ENCODE measurements at places on chromosomes 4 and X.

DNA sequence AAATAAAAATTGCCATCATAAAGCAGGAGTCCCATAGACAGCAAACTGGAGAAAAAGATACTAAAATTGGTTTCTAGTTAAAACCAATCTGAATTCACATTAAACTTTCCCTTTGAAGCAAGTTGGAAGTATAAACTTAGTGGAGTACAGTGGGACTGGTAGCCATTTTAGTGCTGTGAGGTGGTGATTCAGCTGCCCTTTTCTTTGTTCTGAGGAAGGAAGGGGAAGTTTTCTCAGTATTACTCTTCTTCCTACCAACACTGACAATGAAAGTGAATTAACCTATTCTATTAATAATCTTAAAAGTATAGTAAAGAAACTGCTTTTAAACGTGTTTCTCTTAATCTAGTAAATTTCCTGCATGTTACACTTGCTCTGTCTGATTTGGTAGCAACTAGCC lies 36.7 kb downstream of the SLC9A6 start:
- DNase-seq = no peak

DNA sequence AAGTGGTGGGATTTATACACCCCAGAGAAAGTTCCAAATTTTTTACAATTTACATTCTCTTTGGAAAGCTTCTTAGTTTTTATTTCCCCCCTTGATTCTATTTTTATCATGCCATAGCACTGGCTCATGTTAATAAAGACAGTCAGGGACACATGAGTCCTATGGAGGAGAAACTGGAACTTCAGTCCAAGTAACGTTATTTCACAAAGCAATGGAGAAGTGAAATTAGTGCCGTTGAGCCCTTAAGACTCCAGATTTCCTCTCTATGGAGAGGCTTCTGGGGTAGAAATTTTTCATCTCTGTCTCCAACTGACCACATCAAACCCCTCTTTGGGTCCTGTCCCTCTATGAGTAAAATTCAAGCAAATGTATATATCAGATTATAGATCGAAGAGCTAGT lies 12.8 kb upstream of the TASL start:
- DNase-seq = no peak

GRCh38 chr4:20137176-20137575 lies 114.5 kb upstream of the SLIT2 start:
- no peak for DNase-seq

- DNase-seq = no peak
These were observed 34.5 kb upstream of the RAB33B start for GRCh38 chr4:139419388-139419914.

GRCh38 chrX:134999469-134999868 lies 8.7 kb downstream of the SMIM10 start:
- no peak for DNase-seq

DNA sequence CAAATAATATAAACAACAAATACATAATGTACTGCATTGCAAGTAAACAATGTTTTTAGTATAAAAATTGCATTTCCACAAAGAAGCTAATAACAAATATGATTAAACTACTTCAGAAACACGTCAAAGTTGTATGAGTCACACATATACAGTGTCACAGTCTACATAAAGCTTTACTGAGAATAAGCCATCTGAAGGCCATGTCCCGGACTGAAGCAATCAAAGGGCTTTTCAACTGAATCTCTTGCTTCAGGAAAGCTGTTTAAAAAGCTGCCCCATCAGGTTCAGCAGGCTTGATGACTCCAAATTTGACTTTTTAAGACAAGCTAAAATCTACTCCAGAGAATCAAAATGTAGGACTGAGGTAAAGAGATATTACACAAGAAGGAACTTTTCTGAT lies 1476.8 kb downstream of the ADGRL3 start:
- no peak for DNase-seq

GRCh38 chr4:38684951-38685844 lies 21.2 kb downstream of the KLF3 start:
- DNase-seq = no peak

GRCh38 chrX:4670606-4671005 lies 957.2 kb upstream of the PRKX start:
- no peak for DNase-seq

DNA sequence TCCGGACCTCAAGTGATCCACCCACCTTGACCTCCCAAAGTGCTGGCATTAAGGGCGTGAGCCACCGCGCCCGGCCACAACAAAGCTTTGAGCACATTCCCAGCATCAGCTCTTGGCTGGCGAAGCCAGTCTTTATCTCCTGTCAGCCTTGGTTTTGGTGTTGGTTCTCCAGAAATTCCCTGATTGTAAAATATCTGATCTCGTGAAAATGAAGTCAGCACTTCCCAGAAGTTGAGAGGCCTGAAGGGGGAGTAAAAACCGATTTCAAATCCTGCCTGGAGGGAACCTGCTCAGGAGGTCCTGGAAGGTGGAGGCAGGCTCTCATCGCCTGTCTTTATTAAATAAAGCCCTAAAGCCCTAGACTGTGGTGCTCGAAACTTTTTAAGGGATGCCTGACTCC lies 33.6 kb downstream of the PTTG2 start:
- DNase-seq = no peak

DNA sequence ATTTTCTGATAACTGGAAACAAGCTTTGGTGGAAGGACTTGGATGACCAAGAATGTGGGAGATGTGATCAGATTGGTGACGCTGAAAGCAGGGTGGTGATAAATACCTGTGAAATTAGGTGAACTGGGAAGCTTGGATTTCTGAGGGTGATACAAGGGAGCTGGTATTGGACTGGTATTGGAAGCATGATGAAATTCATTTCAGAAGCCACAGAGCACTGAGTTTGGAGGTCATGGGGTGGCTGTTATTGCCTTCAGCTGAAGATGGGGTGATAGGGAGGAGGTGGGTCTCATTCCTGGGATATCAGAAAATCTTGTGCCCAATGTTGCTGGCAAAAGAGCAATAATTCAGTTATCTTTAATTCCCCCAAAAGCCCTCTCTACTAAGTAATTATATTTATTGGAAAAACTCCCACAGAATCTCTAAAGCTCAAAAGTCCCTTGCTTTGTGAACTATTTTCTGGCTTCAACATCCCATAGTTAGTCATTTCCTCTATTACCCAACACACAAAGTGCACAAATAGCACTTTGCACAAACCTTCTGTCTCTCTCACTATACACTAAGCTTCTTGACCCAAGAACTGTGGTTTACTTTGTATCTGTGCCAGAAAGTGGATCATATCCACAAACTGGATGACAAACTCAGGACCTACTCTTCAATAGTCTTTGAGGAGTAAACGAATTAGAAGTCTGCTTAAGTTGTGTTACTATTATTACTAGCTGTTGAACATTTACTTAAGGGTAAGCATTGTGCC lies 23.1 kb upstream of the CAMK2D start:
- peak; percentile 20 for DNase-seq

- DNase-seq = no peak
These were observed 59.8 kb downstream of the AGTR2 start for GRCh38 chrX:116230130-116230898.

GRCh38 chr4:88143504-88143903 lies 14.9 kb downstream of the ABCG2 start:
- peak; percentile 2 for DNase-seq

- no peak for DNase-seq
These were observed 325.9 kb downstream of the NR3C2 start for GRCh38 chr4:148116264-148116663.

GRCh38 chr4:143728166-143728565 lies 27.7 kb upstream of the FREM3 start:
- no peak for DNase-seq

GRCh38 chr4:17347445-17347844 lies 164.4 kb downstream of the QDPR start:
- no peak for DNase-seq

DNA sequence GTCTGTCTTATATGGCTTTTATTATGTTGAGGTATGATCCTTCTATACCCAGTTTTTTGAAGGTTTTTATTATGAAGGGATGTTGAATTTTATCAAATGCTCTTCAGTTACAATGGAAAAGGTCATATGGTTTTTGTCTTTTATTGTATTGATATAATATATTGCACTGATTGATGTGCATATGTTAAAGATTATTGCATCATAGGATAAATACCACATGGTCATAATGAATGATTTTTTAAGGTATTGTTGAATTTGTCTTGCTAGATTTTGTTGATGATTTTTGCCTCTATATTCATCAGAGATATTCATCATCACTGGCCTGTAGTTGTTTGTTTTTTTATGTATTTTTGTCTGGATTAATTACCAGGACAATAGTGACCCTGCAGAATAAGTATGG lies 339.2 kb upstream of the CT83 start:
- DNase-seq = no peak

GRCh38 chr4:101693842-101694398 lies 96.6 kb upstream of the BANK1 start:
- no peak for DNase-seq

- no peak for DNase-seq
These were observed 303.5 kb upstream of the ARSJ start for GRCh38 chr4:114282937-114283336.

- no peak for DNase-seq
These were observed 5.2 kb downstream of the TIFA start for GRCh38 chr4:112280386-112281056.

DNA sequence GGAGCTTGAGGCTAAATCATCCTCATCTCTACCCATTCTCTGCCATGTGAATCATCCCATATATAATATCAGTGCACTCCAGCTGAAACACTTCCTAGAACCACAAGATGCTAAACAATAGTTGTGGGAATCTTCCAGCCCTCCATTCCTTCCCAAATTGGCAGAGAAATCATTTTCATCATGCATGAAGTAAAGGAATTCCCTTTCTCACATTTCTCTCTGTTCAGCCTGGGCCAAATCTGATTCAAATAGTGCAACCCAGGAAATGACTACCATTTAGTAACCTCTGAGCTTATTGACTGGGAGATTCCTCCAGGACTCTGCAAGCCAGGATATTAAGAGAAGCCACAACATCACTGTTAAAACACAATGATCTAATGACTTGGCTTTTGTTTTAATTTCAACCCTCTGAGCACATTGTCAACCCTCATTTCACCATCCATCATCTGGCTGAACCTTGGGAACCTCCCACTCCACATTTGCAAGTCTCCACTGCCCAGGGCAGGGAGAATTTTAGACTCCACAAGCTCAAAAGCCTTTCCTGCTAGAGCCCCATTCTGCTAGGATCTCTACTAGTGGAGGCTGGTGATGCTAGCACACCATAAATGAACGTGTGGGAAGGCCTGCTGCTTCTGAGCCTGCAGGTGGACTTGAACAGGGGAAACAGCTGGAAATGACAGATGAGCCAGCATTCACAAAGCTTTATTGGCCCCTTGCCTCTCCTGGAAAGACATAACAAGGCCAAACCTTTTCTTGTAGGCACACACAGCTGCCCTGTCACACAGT lies 133.9 kb downstream of the TET2 start:
- no peak for DNase-seq

DNA sequence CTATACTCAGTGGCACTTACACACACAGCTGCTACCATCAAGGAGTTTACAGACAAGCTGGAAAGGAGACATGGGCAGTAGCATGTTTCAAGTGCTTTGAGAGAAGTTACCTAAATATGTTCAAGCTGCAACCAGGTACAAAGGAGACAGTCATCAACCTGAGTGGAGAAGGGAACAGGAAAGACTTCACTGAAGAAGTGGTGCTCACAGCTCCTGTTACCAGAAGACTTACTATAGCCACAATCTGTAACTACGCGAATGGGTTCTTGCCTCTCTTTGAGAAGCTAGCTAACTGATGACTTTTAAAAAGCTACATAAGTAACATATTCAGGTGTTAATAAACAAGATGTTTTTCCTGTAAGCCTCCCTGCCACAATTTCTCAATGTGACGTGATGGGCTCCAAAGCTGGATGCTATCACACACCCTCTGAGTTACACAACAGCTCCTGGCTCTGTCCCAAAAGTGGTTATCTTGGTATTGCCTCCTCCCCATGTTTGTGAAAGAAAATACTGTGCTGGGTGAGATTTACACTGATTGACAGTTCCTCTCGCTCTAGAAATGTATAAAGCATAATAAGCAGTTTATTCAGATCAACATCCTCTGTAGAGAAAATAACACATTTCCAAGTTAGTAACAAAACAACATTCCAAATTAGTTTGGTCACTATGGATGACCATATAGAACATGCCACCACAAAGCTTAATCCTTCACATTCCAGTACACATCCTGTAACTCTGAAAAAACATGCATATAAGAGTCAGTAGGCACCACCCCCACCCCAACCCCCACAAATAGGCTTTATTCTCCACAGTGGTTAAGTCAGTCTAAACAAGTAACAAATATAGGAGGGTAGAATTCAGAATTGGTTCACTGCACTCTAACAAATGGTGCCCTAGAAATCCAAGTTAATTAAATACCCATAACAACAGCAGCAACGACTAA lies 81.8 kb downstream of the FRYL start:
- DNase-seq = peak; percentile 99

DNA sequence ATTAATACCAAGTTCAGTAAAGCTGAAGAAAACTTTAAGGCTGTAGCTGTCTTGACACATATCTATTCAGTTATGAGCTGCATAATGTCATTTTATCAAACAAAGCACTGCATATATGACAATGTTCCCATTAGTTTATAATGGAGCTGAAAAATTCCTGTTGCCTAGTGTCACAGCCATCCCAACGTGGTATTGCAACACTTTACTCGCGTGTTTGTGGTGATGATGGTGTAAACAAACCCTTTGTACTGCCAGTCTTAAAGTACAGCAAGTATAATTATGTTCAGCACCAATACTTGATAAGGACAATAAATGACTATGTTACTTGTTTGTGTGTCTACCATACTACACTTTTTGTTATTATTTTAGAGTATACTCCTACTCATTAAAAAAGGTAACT lies 1415.6 kb upstream of the PCDH7 start:
- DNase-seq = no peak

DNA sequence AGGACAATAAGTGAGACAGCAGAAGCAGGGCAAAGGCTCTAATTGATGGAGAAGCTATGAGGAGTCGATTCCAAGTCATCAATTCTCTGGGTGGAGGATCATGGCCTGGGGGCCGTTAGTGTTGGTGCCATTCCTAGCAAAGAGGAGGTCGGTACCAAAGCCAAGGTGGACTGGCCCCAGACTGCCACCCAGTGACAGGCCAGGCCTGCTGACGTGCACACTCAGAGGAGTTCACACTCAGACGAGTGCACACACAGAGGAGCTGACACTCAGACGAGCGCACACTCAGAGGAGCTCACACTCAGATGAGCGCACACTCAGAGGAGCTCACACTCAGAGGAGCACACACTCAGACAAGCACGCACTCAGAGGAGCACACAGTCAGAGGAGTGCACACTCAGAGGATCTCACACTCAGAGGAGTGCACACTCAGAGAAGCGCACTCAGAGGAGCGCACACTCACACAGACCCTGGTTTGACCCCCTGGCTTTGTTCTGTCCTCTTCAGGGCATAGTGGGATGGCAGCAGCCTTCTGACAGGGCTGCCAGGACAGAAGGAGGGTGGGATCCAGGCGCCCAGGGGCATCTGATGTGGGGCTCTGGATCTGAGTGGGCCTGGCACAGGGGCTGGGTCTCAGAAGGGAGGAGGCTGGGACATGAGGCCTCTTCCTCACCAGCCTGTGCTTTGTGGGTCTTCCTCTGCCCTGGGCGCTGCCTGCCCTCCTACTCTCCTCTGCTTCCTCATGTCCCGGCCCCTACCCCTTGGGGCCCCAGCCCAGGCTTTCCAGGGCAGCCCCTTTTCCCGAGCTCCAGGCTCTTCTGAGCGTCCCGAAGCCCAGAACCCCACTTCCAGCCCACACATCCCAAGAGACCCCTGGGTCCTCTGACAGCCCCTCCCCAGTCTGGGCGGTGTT lies 41.7 kb upstream of the NKX1-1 start:
- DNase-seq = no peak

- DNase-seq = no peak
These were observed 270.8 kb upstream of the FGF13 start for GRCh38 chrX:138982365-138982764.

- DNase-seq = no peak
These were observed 180.4 kb downstream of the CPEB2 start for GRCh38 chr4:15182600-15183220.

GRCh38 chrX:151515237-151515636 lies 48.2 kb upstream of the PASD1 start:
- no peak for DNase-seq

All from SW 1271 (cell line).